Retina (tissue), 1 donor: ENCODE measurements at places on chromosomes 16 and 17.

GRCh38 chr17:50096758-50097157 lies 1.6 kb downstream of the PDK2 start:
- DNase-seq = no peak

- DNase-seq = no peak
Observed at GRCh38 chr16:59259074-59259949, 525.2 kb upstream of the GOT2 start.

- peak; percentile 52 for DNase-seq
Observed at GRCh38 chr17:8124350-8125153, 646 bp upstream of the HES7 start.

GRCh38 chr17:40443196-40443987 lies at the start of gene IGFBP4:
TSS of gene IGFBP4 (plus strand) at chr17:40443450. CDS start at chr17:40443736, 286 bp downstream.
- DNase-seq = peak; percentile 85

DNA sequence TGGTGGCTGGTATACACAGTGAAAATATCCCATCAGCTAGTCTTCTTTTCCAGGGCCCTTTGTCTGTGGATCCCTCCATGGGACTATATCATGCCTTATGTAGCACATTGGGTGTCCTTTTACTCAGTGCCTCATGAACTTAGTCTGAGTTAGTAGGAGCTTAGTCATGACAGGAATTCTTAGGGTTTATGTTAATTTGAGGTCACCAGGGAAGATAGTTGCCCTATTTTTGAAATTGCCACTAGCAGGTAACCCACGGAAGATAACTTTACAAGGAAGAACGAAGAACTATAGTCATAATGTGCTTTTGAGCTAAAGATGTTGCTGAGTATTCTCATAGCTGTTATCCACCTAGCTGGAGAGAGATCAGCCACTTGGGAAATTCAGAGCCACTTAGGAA lies 14.8 kb upstream of the PLK1 start:
- DNase-seq = no peak

- DNase-seq = no peak
Observed at GRCh38 chr16:25177831-25178688, 38.7 kb upstream of the AQP8 start.

DNA sequence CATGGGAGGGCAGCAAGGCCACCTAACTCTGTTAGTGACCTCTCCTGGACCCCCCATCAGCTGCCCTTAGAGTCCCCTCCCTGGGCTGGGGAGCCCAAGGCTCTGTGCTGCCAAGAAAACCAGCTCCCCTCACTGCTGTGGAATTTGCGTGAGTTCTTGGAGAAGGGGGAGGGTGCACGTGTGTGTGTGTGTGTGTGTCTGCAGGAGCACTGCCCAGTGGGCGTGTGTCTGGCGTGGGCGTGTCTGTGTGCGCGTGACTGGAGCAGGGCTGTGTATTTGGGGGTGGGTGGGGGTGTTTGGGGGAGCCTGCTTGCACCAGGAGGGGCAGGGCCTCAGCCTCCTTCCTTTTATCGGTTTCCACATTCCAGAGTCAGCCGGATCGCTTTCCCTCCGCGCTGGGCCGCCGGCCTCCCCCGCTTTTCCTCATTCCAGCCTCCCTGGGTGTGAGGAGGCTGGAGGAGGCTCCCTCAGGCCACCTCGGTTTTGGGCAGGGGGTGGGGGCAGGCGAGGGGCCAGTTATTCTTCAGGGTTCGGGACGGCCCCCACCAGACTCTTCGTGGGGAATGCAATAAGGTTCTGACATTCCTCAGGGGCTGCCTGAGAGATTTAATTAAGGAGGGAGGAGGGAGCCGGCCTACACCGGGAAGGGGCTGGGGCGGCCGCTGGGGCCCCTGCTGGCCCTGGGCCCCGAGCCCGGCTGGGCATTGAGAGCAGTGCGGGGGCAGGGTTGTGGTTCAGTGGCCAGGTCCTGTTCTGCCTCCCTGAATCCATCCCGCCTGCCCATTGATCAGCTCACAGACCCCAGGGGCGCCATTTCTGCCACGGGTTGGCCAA lies 2.5 kb downstream of the VASN start:
- DNase-seq = peak; percentile 42

DNA sequence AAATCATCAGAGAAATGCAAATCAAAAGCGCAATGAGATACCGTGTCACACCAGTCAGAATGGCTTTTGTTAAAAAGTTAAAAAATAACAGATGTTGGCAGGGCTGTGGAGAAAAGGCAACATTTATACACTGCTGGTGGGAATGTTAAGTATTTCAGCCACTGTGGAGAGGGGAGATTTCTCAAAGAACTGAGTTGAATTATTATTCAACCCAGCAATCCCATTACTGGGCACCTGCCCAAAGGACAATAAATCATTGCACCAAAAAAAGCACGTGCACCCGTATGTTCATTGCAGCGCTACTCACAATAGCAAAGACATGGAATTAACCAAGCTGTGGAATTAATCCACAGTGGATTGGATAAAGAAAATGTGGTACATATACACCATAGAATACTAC lies 204.7 kb downstream of the HS3ST4 start:
- DNase-seq = no peak

DNA sequence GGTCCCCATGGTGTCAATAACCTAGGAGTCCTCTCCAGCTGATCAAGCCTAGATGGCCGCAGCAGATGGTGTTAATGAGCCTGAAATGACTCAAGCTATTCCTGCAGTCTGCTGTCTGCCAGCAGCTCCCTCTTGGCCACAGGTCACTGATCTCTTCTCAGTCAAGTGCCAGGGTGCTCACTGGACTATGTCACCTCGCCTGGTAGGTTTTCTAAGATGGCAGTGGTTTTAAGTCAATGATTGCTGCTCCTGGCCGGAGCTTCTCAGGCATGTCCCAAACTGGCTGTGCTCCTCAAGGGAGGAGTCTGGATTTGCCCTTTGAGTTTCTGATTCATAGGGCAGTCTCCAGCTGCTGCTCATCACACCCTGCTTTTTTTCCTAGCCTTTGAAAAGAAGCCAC lies 58.6 kb upstream of the SHISA6 start:
- no peak for DNase-seq

GRCh38 chr17:35727635-35728034 lies 3.8 kb upstream of the RASL10B start:
- no peak for DNase-seq

DNA sequence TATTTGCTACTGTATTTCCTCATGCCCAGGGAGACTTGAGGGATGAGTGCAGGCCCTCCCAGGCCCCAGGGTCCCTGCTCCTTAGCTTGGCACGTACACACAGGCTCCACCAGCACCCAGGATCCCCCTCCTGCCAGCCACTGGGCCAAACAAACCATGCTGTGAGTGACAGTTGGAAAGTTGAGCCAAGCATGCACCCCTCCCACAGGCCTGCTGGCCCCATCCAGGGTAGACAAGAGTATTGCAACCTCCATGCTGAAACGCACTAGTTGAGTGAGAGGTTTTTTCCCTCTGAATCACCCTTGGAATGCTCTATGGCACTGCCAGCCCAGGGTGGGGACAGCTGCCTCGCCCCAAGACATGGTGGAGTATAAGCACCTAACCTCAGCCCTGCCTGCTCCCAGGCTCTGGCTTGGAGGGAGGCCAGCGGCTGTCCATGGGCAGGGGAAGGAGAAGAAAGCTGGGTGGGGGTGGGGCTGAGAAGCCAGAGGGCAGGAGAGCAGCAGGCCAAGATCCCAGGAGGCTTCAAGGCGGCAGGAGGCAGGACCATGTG lies 49.6 kb downstream of the PITPNM3 start:
- no peak for DNase-seq

- no peak for DNase-seq
Observed at GRCh38 chr17:50052241-50052796, 3.6 kb upstream of the ITGA3 start.

- no peak for DNase-seq
Observed at GRCh38 chr16:13902052-13902451, 17.9 kb upstream of the ERCC4 start.

DNA sequence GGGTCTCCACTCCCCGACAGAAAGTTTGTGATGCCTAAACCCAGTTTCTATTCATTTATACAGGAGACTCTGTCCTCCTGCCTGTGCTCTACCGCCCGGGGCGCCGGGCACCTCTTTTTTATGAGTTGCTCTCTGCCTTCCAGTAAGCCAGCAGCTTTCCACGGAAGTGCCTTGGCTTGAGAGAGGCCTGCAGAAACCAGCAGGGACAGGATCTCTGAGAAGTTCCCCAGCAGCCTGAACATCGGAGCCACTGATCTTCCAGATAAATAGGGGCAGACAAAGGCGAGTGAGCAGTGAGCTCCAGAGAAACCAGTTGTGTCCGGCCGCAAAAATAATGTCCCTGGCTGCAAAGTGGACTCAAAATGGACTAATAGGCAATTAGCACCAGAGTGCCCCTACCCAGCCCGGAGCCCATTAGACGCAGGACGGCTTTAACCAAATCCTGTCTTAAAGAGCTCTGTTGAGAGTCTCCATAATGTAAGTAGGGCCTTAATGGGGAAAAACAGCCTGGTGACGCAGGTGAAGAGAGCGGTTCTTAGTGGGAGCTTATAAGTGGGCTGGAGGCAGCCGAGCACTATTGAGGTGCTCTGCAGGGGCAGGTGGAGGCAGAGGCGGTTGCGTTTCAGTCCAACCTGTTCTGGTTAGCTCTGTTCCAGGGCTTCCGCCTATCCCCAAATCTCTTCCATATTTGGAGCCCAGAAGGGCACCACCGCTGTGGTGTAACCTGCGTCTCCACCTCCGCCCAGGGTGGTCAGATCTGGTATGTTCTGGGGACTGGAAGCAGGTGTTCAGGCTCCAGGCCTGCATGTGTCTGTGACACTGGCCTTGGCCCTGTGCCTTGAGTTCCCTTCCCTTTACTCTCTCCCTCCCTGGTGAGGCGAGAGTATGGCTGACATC lies 74.1 kb downstream of the NT5M start:
- DNase-seq = peak; percentile 52

DNA sequence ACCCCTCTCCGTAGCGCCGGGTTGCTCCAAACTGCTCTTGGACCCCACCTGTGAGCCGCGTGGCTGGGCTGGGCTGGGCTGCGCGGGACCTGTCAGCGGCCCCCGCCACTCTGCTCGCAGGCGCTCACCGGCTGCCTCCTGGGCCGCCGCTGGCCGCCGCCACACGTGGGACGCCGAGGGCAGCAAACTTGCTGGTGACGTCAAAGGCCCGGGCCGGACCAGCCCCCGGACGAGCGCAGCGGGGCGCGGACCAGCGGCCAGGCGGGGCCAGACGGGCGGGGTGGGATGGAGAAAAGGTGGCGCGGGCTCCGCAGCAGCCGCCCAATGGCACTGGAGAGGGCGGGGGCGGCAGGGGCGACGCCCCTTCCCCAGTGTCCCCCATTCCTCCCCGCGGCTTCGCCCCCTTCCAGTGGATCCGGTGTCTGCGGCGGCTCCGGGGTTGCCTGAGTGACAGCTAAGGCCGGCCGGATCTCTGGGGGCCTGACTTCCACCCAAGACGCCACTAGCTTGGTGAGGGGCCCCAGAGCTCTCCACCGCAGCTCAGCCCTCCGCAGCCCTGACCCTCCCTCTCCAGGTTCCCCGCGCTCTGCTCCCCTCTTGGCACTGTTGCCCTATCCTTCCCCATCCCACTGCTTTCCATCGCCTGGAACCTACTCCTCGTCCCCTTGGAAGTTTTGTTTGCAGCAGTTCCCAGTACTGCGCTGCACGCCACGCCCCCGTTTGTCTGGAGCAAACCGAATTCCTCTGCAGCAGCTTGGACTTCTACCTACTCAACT lies at the start of gene HS3ST3A1:
TSS of gene HS3ST3A1 (minus strand) at position 154 of the 776 bp plus-strand sequence. CDS start 800 bp downstream, outside the sequence.
- DNase-seq = peak; percentile 81

DNA sequence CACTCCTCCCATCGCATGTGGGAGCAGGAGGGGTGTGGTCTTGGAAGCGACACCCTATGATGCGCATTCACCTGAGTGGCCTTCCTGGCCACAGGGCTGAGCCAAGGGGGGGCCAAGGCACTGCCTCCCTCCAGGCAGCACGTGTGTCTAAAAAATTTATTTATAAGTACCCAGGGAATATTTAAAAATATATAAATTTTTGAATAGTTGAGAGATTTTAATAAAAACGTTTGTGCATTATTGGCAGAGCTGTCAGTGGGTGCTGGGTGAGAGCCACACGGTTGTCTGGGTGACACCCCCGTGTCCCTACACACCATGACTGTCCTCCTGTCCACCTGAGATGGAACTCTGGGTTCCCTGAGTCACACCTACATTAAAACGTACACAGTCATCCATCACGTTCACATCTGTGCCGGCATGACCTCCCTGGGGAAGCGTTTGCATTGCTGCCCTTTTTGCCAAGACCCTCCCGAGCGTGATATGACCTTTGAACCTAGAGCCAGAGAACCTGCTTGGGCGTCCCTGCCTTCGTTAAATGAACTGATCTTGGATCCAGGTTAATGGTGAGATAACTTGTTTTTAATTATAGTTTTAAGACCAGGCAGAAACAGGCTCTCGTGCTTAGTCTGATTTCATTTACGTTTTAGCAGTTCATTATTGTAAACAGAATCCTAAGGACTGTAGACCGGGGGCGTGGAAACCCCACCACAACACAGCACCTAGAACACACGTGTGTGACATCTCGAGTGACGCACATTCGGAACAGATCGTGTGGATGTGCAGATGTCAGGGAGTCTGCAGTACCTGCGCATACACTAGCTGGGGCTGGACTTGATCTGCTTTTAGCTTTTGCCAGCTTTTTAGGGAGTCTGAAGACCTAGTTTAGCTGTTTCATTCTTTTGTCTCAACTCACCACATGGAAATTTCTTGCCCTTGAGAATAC lies 192.8 kb upstream of the CHMP6 start:
- no peak for DNase-seq

DNA sequence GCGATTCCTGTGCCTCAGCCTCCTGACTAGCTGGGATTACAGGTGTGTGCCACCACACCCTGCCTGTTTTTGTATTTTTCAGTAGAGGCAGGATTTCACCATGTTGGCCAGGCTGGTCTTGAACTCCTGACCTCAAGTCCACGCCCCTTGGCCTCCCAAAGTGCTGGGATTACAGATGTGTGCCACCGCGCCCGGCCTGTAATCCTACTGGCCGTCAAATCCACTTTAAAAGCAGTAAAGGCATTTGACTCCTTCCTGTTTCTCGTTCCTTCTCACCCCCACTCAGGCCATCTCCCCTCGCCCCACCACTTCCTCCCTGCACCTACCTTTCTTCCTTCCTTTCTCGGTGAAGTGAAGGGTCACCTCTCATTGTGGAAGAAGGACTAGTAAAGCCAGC lies 69.4 kb upstream of the CREBBP start:
- no peak for DNase-seq

DNA sequence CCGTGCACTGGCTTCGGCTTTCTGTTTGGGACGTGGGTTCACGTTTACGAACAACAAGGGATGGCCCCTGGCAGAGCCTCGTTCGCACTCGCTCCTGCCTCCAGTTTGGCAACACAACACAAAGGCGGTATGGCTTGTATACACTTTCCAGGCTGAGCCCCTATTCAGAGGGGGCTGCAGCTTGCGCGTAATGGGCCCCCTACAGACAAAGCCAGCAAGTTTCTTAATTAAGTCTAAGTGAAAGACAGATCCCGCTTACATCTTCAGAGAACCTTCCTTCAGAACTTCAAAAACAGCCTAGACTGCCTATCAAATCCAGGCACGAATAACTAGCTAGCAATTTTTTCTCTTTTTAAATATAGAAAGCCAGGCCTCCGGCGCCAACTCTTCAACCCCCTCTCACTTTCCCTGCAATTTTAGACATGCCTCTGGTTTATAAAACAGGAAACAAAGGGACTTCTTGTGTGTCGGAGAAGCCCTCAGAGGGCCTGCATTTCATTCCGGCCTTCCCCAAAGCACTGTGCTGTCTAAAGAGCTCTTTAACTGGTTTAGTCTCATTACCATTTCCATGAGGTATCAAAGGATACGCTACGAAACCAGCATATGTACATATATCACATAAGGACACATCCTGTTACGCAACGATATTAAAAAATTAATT lies 244.9 kb downstream of the STX8 start:
- peak; percentile 77 for DNase-seq

GRCh38 chr16:87924811-87925670 lies 11.3 kb downstream of the CA5A start:
- peak; percentile 77 for DNase-seq

GRCh38 chr17:17343160-17343735 lies 40.1 kb downstream of the NT5M start:
- DNase-seq = no peak

- peak; percentile 33 for DNase-seq
Observed at GRCh38 chr17:65886315-65887245, 305.4 kb downstream of the CEP112 start.
